ENCODE measurements at places on chromosomes 4 and X.

DNA sequence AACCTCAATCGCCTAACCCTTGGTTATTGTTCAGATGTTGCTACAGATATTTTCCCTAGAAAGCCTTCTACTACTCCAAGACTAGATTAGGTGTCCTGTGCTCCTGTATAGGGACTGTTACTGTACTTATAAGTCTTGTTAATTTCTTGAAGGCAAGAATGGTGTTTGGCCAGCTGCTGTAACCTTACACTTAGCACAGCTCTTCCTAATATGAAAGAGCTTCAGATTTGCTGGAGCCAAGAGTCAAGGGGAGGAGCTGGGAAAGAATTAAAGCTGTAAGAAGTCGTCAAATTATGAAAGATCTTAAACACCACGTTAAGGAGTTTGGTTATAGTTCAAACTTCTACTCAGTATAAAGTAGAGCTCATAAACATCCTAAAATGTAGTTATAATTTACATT lies 245.9 kb upstream of the TLL1 start:
- no peak for DNase-seq

- no peak for DNase-seq
Measured at GRCh38 chr4:158776106-158776505, 7.3 kb downstream of the FNIP2 start.

GRCh38 chrX:47218920-47219815 lies 687 bp downstream of the CDK16 start:
- DNase-seq, result no peak

GRCh38 chr4:8644461-8644891 lies 51.9 kb downstream of the CPZ start:
- no peak for DNase-seq

GRCh38 chr4:1052231-1052671 lies 40.8 kb downstream of the FGFRL1 start:
- no peak for DNase-seq
